RKO (cell line): ENCODE measurements at places on chromosomes 7 and 10.

GRCh38 chr10:19824381-19825342 is 8.4 kb downstream of the PLXDC2 start:
- DNase-seq: no peak

DNA sequence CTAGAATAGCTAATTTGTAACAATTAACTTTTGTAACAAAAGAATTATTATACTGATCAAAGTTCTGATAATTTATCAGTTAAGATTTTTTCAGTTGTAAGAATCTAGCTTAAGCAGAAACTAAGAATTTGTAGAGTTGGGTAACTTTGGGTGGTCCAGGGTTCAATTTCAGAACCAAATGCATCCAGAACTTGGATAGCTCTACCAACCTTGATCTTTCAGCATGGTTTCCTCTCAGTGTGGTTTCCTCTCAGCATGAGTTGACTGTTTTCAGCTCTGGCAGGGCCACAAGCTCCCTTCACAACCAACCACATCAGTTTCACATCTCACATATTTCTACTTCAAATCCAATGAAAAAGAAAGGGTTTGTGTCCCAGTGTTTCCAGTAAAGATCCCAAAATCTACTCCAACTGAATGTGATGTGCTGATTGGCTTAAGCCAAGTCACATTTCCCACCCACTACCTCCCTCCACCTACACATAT is 3.3 kb upstream of the FAS start:
- DNase-seq: no peak

DNA sequence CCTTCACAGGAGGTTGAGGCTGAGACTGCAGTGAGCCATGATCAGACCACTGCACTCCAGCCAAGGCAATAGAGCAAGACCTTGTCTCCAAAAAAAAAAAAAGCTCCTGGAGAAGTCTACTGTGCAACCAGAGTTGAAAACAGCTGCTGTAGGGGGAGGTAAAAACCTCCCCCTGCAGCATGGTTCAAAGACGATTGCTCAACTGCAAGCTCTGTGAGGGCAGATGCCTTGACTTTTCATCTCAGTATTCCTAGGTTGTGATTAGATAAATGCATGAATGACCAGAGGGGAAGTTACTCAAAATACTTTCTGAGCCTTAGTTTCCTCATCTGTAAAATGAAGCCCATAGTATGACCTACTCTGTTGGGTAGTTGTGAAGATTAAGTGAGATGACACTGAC is 25.0 kb upstream of the PPA1 start:
- DNase-seq: no peak

DNA sequence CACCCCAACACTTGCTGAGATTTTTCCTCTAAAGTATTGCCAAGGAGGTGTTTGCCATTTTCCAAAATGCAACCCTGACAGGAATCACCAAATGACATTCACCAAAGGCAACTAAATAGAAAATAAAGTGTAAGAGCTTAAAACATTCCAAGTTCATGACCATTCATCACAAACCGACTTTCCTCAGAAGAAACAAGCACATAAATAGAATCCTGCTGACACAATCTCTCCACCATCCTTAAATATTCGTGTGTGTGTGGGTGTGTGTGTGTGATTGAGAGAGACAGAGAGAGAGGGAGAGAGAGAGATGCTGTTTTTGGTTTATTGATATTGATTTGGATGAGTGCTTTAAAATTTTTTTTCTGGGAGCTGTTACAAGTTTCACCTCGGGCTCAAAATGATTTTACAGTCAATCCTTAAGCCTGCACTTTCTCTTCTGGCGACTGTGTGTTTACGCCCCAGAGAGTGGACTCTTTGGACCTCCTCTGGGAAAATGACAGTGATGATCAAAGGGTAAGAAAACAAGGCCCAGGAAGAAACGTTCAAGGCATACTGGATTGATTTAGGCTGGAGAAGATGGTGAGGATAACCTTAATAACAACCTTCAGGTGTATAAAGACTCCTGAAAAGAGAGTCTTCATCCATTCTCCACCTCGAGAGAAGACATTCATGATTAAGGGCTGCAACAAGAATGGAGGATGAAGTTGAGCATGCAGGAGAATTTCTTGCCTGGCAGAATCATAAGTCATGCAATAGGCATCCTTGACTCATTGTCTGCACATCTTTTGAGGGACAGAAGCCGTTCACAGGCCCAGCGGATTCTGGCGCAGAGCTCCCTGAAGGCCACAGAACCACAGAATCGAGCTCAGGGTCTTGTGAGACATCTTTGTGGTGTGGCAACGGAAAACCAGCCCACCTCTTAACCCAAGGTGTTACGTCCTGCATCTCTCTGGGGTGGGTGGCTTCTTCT is 104.4 kb upstream of the FGFR2 start:
- peak; percentile 81 for DNase-seq

GRCh38 chr7:64959072-64959747 is 31.6 kb downstream of the ZNF117 start:
- no peak for DNase-seq
